Stimulated activated CD8-positive, alpha-beta memory T cell treated with anti-CD3 and anti-CD28 coated beads, Interleukin-4, amount 100 ng/mL, for 4 hours (primary cell): ENCODE measurements at places on chromosomes 7 and 10.

DNA sequence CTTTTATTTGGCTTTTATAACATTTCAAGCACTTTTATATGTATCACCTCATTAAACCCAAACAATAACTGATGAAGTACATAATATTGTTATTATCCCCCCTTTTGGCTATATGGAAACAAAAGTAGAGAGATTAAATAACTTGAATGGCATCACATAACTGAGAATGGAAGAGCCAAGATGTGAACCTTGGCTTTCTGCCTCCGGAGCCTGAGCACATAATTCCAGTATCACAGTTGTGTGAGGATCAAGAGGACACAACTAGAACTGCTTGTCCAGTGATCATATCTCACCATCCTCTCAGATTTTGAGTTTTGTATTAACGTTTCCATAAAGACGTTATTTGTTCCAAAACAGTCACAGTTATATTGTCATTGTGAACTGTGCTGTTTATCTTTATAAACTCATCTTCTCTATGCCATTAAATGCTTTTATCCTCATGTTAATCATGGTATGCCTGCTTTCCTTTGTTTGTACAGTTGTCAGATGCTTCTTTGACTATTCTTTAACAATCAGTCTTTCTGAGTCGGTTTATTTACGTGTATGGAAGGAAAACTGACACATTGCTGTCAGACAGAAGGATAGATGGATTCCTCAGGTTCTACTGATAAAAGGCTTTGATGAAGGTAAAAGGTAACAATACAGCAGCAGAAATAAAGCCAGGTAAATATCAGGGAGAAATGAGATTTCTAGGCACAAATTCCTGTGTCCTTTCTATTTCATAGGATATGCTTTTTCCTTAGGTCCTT lies 92.0 kb upstream of the FAM13C start:
- DNase-seq: no peak

GRCh38 chr10:110006358-110007160 lies 1.2 kb upstream of the ADD3 start:
- DNase-seq: no peak

GRCh38 chr10:53598914-53599313 lies 826.3 kb upstream of the MBL2 start:
- DNase-seq: no peak

GRCh38 chr7:30765408-30765807 lies 5.8 kb upstream of the MINDY4 start:
- no peak for DNase-seq

GRCh38 chr10:43891241-43891640 lies 242.6 kb upstream of the ZNF32 start:
- DNase-seq: no peak

DNA sequence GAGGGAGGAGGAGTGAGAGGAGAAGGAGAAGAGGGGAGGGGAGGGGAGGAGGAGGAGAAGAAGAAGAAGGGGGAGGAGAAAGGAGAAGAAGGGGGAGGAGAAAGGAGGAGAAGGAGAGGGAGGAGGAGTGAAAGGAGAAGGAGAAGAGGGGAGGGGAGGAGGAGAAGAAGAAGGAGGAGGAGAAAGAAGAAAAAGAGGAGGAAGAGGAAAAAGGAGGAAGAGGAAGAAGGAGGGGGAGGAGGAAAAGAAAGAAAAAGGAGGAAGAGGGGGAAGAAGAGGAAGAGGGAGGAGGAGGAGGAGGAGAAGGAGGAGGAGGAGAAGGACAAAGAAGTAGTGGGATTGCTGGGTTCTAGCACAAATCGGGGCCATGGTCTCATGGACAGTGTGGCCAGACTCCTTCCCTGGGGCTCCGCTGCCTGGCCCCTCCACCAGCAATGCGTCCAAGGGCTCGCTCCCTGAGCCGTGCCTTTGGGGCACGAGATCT lies 4.2 kb upstream of the MAFK start:
- DNase-seq: no peak

DNA sequence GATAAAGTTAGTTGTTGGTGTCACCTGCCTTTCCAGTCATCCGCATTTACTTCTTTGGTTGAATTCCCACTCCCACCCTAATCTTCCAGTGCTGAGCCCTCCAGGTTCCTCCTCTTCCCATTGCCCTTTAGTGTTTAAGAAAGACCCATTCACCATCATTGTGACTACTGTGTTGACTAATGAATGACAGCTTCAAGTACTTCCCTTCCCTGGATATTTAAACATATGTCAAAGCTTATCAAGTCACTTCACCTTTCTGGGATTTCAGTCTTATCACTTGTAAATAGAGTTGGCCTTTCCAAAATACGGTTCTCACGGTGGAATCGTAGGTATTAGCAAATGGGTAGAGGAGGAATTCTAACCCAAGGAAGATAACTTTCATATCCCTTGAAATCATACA lies 201.6 kb upstream of the SVIL start:
- no peak for DNase-seq

- peak; percentile 49 for DNase-seq
These were observed 123.1 kb upstream of the ADO start for GRCh38 chr10:62681211-62681940.

DNA sequence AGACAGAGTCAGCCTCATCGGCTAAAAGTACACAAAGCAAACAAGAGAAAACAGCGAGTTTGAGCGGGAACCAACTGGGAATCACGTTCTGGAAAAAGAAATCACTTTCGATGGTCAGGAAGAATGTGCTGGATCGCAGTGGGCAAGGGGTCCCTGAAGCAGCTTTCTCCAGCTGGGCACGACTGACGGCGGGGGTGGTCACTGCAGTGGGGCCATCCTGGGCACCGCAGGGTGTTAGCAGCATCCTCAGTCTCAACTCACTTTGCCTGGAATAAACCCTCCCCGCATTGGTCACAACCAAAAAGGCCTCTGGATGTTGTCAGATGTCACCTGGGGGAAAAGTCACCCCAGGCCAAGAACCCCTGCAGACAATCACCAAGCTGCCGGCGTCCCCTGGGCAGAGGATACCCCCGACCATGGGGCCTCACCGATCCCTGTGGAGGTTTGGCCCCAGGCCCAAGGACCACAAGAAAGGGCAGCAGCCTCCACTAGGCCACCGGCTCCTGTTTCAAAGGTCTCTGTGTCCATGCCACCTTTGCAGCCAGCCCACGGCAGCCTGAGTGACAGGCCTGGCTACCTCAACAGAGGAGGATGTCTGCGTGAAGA lies 42.9 kb downstream of the EBF3 start:
- DNase-seq: no peak

- no peak for DNase-seq
These were observed 63.5 kb downstream of the HIPK2 start for GRCh38 chr7:139714163-139714901.

DNA sequence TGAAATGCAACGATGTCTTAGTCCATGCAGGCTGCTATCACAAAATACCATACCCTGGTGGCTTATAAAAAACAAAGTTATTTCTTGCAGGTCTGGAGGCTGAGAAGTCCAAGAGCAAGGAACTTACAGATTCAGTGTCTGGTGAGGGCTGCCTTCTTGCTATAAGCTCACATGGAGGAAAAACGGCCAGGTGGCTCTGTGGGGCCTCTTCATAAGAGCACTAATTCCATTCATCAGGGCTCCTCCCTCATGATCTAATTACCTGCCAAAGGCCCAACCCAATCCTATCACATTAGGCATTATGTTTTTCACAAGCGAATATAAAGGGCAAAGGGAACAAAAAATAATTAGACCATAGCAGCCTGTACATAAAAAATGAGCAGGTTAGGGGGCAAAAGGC lies 35.4 kb downstream of the PAPSS2 start:
- no peak for DNase-seq

- DNase-seq: no peak
These were observed 44.9 kb downstream of the POLR1F start for GRCh38 chr7:19663816-19664462.

- DNase-seq: no peak
These were observed 972 bp downstream of the PAOX start for GRCh38 chr10:133379801-133380666.

DNA sequence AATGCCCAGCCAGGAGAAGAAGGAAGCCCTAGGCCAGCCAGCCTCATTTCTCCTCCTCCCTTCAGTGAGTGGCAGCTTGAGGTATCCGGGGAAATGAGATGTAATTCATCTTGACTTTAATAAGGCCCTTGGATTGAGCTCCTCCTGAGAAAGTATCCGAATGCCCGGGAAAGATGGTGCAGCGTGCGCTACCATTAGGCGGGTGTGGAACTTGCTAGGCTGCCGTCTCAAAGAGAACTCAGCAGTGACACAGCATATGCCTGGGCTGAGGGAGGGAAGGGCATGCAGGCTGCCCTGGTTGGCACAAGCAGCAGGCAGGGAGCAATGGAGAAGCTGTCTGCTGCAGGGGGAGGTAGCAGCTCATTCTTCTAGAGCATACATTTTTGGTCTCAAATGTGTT lies 659.8 kb upstream of the FOXK1 start:
- no peak for DNase-seq

DNA sequence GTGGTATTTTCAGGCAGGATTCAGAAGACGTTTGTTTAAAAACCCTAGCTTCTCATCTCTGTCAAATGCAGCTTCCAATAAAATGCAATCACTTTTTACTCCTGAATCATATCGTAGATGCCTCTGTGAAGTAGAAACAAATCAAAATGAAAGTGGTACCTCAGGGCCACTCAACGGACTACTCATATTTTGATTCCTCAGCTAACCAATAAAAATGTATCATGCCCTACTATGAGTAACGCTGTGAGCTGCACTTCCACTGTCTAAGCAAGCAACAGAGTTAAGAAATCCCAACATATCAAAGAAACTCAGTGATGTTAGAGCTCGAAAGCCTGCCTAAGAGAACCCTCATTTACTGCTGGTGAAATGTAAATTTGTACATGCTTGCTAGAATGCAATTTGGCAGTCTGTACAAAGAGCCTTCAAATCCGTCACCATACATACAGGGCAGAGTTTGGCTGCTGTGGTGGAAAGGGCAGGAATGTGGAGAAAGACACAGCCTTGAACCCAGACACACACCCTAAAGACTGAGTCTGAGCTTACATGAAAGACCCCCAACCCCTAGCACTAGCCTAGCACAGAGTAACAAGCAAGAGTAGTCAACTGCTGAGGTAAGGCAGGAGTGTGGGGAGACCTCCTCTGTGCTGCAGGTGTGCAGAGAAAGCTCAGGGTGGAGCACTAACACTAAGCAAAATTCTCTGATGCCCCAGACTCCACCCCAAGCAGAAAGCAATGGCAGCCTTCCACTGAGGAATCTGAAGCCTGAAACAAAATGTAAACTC lies 151.5 kb downstream of the ANK3 start:
- DNase-seq: no peak

DNA sequence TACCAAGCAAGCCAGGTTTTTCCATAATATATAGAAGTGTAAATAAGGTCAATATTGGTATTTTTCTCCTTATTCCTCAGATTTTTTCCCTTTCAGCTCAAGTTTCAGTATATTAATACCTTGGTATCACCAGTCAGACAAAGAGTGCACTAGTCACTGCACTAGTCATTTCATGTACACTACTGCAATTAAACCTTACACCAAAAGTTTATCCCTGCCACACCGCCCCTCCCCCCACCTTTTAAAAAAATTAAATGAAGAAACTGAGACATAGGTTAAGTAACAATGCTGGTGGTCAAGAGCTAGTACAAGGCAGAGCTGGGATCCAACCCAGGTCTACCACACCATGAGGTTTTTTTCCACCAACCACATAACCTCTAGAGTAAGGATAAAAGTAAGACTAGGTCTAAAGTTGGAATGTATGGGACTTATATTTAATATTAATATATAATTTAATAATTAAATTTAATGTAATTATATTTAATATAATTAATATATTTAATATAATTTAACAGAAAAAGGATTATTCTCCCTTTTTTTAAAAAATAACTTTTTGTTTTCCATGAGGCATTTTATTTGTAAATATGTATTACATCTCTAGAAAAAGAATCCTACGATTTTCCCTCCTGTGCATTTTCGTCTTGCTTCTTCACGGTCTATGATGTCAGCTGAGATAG lies 68.5 kb downstream of the NT5C2 start:
- no peak for DNase-seq
